ENCODE measurements at places on chromosomes 5 and 9. TPM values are rescaled to one million over a fixed set of nuclear protein-coding genes. Genes with fewer than 3 reads are reported as not detected.

Gene CARD6
- total RNA-seq: 3.4 TPM

Gene ANXA2R
- 18.6 TPM for total RNA-seq

Gene SPATA31E1
- not detected for total RNA-seq

Gene PCDHB15
- total RNA-seq: 0.33 TPM

Gene FCN2
- 0.52 TPM for total RNA-seq

Gene FRMD3
- 0.94 TPM for total RNA-seq

Gene CDC23
- 27.9 TPM for total RNA-seq

Gene NUTM2G
- not detected for total RNA-seq

Gene GARIN3
- not detected for total RNA-seq

Gene TSPAN17
- 8.0 TPM for total RNA-seq

DNA sequence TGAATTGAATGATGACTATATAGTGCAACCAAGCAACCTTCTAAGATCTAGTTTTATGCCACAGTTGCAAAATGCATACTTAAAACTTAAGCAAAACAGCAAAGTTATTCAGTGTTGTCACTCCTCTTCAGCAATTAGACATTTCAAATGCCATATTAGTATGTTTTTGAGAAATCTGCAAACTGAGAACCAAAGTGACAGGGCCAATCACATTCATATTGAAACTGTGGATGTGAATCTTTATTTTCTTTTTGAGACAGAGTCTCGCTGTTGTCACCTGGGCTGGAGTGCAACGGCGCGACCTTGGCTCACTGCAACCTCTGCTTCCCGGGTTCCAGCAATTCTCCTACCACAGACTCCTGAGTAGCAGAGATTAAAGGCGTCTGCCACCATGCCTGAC, 249.2 kb upstream of the EFNA5 start:
- no peak overlapping the region for H3K27ac ChIP-seq
- H3K36me3 ChIP-seq: no peaks in the 10 kb centered on the region
- no peaks in the 10 kb centered on the region for H3K27me3 ChIP-seq
- DNase-seq: no peak
- peaks cover 19% of the 10 kb centered on the region for H3K4me1 ChIP-seq

GRCh38 chr9:89478821-89479668, 18.9 kb downstream of the SEMA4D start:
- no peak for DNase-seq
- H3K27ac ChIP-seq: peak overlapping the region; percentile 55
- H3K4me1 ChIP-seq: peaks cover 78% of the 10 kb centered on the region
- H3K27me3 ChIP-seq: no peaks in the 10 kb centered on the region

DNA sequence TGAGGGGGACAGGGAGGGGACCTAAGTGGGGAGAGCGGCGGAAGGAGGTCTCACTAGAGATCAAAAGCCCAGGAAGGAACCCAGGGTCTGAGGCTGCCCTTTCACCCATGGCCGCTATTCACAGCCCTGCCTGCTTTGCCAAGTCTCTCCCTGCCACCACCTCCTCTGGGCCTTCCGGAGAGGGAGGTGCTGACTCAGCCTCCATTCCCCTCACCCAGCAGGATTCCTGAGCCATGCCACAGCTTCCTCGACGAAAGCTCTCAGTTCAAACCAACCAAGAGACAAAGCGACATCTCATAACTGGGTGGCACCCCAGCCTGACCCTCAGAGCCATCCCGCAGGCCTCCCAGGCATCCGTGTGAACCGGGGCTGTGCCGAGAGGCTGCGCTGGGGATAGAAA, 36.7 kb downstream of the PAX5 start:
- H3K27ac ChIP-seq: no peak overlapping the region
- peaks cover 15% of the 10 kb centered on the region for H3K27me3 ChIP-seq
- peaks cover 17% of the 10 kb centered on the region for H3K4me1 ChIP-seq
- H3K4me3 ChIP-seq: no peak overlapping the region

DNA sequence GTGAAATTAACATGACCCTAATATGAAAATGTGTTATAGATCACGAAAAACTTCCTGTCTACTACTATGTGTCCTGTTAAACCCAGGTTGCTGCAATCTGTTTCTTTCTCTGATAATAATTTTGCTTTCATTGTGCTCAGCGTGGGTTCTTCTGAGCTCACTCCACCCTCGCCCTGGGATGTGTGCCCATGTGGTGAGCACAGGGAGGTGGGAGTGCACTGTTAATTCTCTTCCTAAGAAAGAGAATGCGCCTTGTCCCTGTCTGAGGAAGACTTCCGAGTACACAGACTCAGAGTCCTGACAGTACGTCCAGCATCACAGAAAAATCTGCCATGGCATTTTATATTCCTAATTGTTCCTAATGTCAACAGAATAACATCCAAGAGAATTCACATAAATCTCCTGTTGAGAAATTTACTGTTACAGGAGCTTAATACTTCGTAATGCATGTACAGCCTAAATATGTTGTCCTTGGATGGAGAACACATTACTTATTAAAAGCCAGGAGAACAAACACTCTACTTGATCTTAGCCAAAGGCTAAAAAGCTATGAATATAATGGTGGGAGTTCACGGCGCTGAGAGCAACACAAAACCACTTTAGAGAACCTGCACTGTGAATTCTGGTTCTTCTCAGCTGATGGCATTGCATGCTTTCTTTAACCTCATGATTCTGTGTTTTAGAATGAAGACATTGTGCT, 102.6 kb downstream of the PDE4D start:
- no peaks in the 10 kb centered on the region for H3K36me3 ChIP-seq
- no peak for DNase-seq
- no peak overlapping the region for H3K27ac ChIP-seq
- H3K4me3 ChIP-seq: no peak overlapping the region
- H3K27me3 ChIP-seq: no peaks in the 10 kb centered on the region
- H3K4me1 ChIP-seq: no peaks in the 10 kb centered on the region

GRCh38 chr5:167905919-167906853, 385.3 kb upstream of the WWC1 start:
- no peaks in the 10 kb centered on the region for H3K4me1 ChIP-seq
- no peak overlapping the region for H3K27ac ChIP-seq
- H3K4me3 ChIP-seq: no peak overlapping the region
- no peaks in the 10 kb centered on the region for H3K36me3 ChIP-seq
- no peak for DNase-seq
- no peaks in the 10 kb centered on the region for H3K27me3 ChIP-seq

DNA sequence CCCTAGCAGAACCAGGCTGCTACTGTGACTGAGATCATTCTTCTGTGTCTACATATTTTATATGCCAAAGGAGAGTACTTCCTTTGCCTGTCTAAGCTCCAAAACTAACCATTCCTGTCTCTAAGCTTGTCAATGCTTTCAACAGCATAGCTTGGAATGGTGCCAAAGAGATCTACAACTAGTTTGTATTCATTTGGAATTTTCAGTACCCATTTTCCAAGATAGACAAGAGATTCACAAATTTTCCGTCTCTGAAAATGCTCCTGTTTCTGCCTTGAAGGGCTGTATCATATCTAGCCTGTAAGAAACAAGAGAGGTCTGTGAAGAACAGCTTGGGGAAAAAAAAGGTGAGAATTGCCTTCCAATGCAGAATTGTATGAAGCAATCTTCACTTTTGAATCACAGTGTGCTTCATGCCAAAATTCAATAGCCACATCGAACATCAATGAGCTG, 334.4 kb upstream of the ACTBL2 start:
- no peak overlapping the region for H3K4me3 ChIP-seq
- H3K4me1 ChIP-seq: no peaks in the 10 kb centered on the region
- H3K36me3 ChIP-seq: no peaks in the 10 kb centered on the region
- DNase-seq: no peak
- H3K27ac ChIP-seq: no peak overlapping the region

GRCh38 chr9:14909961-14910805, at the start of gene FREM1:
TSS of gene FREM1 (minus strand) at chr9:14910428. CDS start at chr9:14868977, 41,451 bp downstream.
- no peak within 1 kb of the TSS for H3K27ac ChIP-seq
- DNase-seq: no peak
- H3K27me3 ChIP-seq: no peaks in the 10 kb centered on the region
- H3K4me1 ChIP-seq: no peaks in the 10 kb centered on the region
- H3K4me3 ChIP-seq: no peak within 1 kb of the TSS
- no peaks in the 10 kb centered on the region for H3K36me3 ChIP-seq

DNA sequence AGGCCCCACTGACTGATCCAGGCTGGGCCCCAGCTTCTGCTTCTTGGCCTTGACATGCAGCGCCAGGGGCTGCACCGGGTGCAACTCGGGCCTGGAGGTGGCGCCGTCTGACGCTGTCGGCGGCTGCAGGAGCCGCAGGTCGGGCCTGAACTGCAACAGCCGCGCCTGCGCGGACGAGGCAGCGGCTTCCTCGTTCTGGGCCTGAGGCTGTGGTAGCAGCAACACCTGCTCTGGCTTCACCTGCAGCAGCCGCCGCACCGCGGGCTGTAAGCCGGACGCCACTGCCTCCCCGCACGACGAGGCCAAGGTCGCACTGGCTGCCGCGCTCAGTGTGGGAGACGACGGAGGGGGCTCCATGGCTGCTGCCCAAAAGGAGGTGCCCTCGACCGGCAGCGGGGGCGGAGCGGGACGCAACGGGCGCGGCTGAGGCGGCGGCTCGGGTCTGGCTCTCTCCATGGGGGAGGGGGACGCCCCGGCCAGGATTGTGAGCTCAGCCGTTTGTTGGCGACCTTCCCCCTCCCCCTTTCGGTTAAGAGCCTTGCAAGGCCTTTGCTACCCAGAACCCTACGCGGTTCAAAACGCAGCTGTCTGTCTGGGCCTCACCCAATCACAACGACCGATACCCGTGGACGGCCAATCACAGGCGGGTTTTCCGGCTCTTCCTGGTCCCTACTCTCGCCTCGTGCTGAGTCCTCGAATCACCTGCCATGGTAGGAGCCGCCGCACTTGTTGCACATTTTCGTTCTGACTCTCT, 438 bp downstream of the SOX30 start:
- peaks cover 10% of the 10 kb centered on the region for H3K4me1 ChIP-seq
- H3K27me3 ChIP-seq: no peaks in the 10 kb centered on the region
- peak overlapping the region; percentile 64 for H3K27ac ChIP-seq
- peak overlapping the region; percentile 41 for H3K4me3 ChIP-seq

GRCh38 chr9:127187231-127187956, 65.0 kb upstream of the ANGPTL2 start:
- H3K36me3 ChIP-seq: no peaks in the 10 kb centered on the region
- H3K4me3 ChIP-seq: no peak overlapping the region

GRCh38 chr9:31908891-31909480, 475.5 kb upstream of the ACO1 start:
- no peaks in the 10 kb centered on the region for H3K36me3 ChIP-seq
- no peaks in the 10 kb centered on the region for H3K27me3 ChIP-seq
- no peak for DNase-seq
- H3K4me3 ChIP-seq: no peak overlapping the region
- H3K27ac ChIP-seq: no peak overlapping the region

DNA sequence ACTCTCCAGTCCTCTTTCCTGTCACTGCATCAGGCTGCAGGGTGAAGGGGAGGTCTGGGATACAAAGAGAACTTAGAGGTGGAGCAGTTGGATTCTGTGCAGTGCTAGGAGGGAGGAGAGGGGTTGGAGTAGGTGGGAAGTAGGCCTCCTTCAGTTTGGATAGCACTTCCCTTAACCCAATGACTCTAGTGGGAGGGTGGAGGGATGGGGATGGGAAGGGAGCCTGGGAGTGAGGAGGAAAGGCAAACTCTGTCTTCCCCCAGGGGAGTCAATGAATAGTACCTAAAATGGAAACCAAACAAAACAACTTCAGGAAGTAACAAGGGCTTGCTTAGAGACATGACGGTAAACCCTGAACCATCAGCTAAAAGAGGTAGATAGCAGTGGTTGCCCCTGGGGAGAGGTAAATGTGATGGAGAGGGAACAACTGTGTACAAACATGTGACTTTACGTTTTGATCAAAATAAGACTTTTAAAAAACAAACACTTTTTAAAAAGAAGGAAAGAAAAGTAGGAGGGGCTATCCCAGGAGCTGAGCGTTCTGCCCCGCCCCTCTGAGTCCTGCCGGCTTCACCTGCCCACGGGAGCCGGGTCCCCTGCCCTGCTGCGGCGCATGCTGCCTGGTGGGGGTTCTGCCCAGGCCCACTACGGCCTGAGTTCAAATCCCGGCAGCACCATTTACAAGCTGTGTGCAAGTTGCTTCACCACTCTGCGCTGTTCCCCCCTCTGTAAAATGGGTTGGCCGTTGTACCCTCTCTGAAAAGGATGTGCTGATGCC, 30.9 kb downstream of the GSN start:
- H3K27ac ChIP-seq: peak overlapping the region; percentile 21
- H3K36me3 ChIP-seq: no peaks in the 10 kb centered on the region
- H3K27me3 ChIP-seq: peaks cover 28% of the 10 kb centered on the region
- H3K4me3 ChIP-seq: peak overlapping the region; percentile 22
- DNase-seq: no peak
- peaks cover 7% of the 10 kb centered on the region for H3K4me1 ChIP-seq

- H3K4me1 ChIP-seq: no peaks in the 10 kb centered on the region
- no peak overlapping the region for H3K4me3 ChIP-seq
- no peak for DNase-seq
- H3K27ac ChIP-seq: no peak overlapping the region
- H3K36me3 ChIP-seq: no peaks in the 10 kb centered on the region
Observed at GRCh38 chr5:133370904-133371303, 241.4 kb downstream of the FSTL4 start.

GRCh38 chr9:125355601-125356000, 94.0 kb downstream of the GAPVD1 start:
- no peak overlapping the region for H3K27ac ChIP-seq
- H3K4me1 ChIP-seq: no peaks in the 10 kb centered on the region
- no peak overlapping the region for H3K4me3 ChIP-seq
- DNase-seq: no peak

- H3K36me3 ChIP-seq: no peaks in the 10 kb centered on the region
- H3K27ac ChIP-seq: no peak overlapping the region
- no peaks in the 10 kb centered on the region for H3K27me3 ChIP-seq
- H3K4me1 ChIP-seq: no peaks in the 10 kb centered on the region
- no peak overlapping the region for H3K4me3 ChIP-seq
- no peak for DNase-seq
Observed at GRCh38 chr5:90293931-90294330, 115.6 kb downstream of the CETN3 start.

DNA sequence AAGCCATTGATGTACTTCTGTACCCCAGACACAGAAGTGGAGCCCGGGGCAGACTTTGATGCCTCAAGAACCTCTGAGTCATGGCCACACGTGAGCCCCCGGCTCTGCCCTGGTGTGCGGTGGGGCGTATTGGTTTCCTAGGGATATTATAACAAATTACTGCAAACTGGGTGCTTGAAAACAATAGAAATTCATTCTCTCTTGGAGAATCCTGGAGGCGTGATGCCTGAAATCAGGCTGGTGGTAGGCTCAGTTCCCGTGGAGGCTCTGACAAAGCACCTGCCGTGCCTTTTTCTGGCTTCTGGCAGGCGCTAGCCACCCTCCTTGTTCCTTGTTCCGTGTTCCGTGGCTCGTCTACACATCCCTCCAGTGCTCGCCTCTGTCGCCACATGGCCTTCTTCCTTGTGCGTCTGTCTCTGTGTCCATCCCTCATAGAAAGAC, 24.2 kb downstream of the NEK6 start:
- H3K4me1 ChIP-seq: no peaks in the 10 kb centered on the region
- no peaks in the 10 kb centered on the region for H3K36me3 ChIP-seq
- H3K4me3 ChIP-seq: no peak overlapping the region
- DNase-seq: no peak
- H3K27me3 ChIP-seq: no peaks in the 10 kb centered on the region

- DNase-seq: no peak
- H3K4me1 ChIP-seq: peaks cover 61% of the 10 kb centered on the region
- H3K4me3 ChIP-seq: no peak overlapping the region
- H3K27ac ChIP-seq: no peak overlapping the region
- no peaks in the 10 kb centered on the region for H3K36me3 ChIP-seq
Observed at GRCh38 chr5:160268121-160268520, 38.8 kb downstream of the FABP6 start.
